ENCODE measurements at places on chromosomes 2 and 18.

DNA sequence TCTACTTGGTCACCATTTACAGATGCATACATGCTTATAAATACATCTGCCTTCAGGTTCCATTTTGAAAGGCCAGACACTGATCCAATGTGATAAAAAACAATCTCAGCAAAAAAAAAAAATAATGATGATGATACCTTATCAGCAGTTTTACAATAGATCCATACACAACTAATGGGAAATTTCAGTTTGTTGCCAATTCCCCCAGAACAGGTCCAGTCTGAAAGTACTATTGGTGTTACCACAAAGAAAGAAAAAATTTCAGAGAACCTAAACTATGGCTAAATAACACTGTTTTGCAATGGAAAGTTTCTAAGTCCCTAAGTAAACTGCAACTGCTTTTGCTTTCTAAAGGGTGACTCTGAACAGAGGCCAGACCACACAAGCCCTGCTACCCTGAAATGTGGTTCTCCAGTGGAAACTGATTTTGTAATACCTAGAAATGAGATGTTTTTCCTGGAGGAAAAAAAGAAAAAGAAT is 54.1 kb downstream of the LPIN2 start:
- no peak for DNase-seq

GRCh38 chr18:59876310-59876626 is 23.5 kb upstream of the PMAIP1 start:
- no peak for DNase-seq

DNA sequence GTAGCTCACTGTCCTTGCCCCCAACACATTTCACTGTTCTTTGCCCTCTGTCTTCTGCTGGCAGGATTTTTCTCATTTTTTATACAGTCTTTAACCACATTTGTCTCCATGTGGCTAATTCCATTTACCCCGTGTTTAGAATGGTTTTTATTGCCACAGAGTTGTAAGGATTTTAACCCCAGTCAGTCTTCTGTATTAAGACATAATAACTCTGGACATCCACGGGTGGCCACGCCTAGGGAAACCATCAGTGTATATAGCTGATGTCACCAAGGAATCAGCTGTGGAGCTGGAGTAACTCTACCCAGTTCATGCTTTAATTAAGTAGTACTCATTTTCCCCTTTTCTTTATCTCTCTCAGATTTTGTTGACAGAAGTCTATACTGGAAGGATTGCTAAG is 139.8 kb downstream of the MAP4K4 start:
- no peak for DNase-seq

GRCh38 chr2:61536180-61536571 is 2.0 kb downstream of the XPO1 start:
- peak; percentile 31 for DNase-seq

DNA sequence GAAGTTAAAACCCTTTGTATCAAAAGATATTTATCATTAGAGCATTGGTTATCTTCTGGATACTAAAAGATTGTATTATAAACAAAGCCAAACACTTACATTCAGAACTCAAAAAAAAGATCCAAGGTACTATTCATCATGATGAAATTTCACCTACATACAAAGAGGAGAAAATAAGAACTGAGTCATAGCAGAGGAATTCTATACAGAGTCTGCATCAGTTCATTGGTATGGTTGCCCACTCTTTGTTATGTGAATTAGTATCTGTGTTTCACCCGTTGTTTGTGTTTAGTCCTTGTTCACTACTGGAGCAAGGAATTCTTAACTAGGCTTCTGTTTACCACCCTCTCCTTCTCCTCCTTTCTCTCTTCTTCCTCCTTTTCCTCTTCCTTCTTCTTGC is 157.9 kb downstream of the LNPK start:
- peak; percentile 95 for DNase-seq

DNA sequence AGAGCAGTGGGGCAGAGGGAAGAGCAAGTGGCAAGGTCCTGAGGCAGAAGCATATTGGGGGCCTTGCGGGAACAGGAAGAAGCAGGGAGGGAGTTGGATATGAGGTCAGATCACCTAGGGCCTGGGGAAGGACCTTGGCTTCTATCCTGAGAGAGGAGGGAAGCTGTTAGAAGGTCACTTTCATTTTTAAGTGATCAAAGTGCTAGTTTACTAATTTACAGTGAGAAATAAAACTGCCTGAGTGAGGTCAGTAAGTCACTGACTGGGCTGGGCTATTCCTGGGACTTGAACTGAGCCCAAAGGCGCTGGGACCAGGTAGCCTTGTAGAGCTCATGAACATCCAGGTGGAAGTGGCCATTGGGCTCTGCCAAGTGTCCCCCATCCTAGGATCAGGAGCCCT is 76.6 kb upstream of the B3GNT7 start:
- DNase-seq: no peak

GRCh38 chr2:77404189-77404588 is 118.0 kb downstream of the LRRTM4 start:
- DNase-seq: no peak

DNA sequence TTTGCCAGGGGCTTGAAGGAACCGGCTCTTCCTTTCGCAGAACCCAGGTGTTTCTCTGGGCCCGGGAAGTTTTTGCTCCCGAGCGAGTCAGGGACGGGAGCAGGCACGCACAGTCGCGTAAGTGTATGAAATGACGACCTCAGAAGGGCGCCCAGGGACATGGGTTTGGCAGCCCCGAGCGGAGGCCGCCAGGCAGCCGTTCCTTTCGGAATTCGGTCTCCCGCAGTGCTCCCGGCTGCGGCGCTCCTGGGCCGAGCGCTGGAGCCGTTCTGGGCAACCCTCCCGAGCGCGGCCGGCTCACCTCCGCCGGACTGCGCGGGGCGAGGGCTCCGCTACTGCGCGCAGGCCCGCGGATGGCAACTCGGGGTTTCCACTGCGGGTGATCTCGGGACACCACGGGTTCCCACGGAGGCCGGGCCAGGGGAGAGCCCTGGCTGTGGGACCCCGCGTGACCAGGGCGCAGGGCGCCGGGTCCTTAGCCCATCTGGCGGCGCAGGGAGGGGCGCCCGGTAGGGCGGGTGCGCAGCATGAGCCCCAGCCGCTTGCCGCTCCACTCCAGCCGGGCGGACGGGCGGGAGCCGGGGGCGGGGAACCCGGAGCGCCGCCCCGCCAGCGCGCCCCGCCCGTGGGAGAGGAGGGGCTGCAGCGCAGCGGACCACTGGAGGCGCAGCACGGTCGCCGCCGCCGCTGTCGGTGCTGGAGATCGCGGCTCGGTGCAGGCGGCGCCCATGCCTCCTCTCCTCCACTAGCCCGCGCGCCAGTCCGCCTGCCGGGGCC is at the start of gene OSBPL6:
TSS of gene OSBPL6 (plus strand) at position 690 of the 777 bp plus-strand sequence. CDS start 111,673 bp downstream, outside the sequence.
- peak; percentile 88 for DNase-seq

DNA sequence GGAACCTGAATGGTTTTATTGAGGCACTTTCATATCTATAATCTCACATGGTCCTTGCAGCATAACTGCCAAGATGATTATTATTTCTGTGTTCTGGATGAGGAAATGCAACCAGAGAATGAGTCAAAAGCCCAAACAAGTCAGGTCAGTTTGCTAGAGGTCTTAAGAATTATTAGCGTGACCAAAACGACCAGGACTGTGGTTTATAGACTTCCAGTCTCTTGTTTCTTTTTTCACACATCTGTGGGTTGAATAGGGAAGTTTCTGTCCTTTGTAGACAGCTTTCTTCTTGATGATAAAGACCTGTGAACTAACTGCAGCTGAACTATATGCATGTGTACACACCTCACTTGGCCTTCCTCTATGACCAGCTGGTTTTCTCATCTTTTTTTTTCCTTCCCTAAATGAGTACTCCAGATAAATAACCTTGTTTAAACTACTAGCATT is 13.9 kb downstream of the ADAM23 start:
- DNase-seq: no peak

GRCh38 chr2:27369471-27370025 is 590 bp downstream of the EIF2B4 start:
- peak; percentile 66 for DNase-seq

DNA sequence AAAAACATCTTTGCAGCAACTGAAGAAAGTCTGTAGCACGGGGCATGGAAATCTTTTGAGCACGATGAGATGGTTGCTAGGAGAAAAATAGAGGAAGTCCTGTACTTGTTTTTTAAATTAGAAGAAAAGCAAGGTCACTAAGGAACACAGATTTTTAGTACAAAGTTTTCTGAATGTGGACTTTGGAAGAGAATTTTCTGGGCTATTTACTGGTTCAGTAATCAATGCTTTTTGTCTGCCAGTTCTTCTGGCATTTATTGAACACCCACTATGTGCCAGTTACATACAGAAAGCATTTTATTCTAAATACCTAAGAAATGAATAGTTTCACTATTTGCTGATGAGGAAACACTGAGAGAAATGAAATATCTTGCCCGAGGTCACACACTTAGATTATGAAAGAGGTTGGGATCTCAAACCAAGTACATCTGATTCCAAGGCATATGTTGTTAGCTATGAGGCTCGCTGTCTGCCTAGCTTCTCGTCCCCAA is 15.6 kb upstream of the MAP3K20 start:
- DNase-seq: peak; percentile 52

GRCh38 chr2:181152226-181152625 is 171.8 kb downstream of the UBE2E3 start:
- DNase-seq: no peak

DNA sequence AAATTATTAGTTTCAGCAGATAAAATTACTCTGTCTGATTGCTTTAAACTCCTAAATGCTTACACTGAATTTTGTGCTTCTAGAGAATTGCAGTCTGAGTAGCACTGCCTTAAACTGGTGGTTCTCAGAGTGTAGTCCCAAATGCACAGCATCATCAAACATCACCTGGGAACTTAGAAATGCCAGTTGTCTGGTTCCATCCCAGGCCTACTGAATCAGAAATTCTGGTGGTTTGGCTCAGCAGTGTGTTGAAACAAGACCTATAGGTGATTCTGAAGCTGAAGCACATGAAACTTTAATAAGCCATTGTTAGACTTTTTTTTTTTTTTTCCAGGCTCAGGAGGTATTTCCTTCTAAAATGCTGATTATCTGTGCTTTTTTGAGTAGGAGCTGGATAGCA is 22.0 kb downstream of the EPC2 start:
- no peak for DNase-seq
